AML-193 (cell line): ENCODE measurements at places on chromosomes 2 and 18.

- DNase-seq = no peak
Observed at GRCh38 chr18:52510139-52510538, 170.1 kb downstream of the DCC start.

- DNase-seq = no peak
Observed at GRCh38 chr18:45321520-45321919, 293.8 kb upstream of the SLC14A2 start.

GRCh38 chr2:179106676-179107428 lies 56.9 kb upstream of the CCDC141 start:
- DNase-seq = peak; percentile 10

DNA sequence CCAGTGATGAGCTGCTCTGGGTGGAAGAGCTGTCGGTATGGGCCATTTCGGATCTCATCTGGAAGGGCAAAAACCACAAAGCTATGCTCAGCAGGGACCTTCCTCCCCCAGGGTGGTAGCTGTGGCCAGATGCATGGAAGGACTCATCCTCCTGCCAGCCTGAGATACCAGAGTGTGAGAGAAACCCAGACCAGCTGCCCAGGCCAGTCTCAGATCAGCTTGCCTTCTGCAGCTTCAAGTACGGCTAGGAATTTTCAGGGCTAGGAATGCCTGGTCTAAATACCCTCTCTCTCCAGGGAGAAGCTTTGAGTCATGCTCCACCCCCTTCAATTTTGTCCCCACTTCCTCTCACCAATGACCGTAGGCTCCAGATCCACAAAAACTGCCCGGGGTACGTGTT lies 1.4 kb upstream of the TUBA4B start:
- no peak for DNase-seq

DNA sequence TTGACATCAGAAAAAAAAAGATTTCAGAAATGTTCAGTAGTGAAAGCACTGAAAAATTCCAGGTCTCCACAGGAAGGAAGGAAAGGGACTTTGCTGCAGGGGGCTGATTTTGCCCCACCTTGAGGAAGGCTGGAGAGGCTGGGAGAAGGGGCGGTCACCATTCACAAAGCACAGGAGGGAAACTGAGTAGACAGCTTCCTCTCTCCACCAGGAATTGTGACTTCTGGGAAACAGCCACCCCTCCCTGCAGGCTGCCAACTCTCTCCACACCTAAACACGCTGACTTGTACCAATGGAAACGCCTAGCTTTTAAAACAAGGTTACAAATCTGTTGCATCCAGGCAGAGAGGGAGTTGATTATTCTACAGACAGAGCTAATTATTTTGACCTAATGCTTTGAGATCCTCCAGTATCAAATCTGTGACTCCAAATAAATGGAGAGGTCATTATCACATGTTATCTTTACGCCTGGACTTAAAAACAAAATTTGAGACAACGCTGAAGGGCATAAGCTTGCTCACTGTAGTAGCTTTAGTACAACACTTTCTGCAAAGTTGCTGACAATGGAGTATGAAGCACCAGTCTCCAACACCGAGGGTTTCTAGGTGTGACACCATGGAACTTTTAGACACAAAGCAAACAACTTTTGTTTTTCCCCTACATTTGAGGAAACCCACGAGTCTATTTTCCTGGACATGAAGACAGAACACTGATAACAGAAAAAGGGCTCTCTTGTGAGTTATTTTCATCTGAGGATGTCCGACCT lies 42.7 kb downstream of the EPHA4 start:
- no peak for DNase-seq

- DNase-seq = no peak
Observed at GRCh38 chr2:27583390-27583915, 611 bp downstream of the ZNF512 start.
